ENCODE measurements at places on chromosomes 2 and 18.

- no peak for DNase-seq
These were observed 26.9 kb upstream of the ROCK2 start for GRCh38 chr2:11371092-11371937.

GRCh38 chr2:158676295-158676694 lies 118.8 kb upstream of the DAPL1 start:
- DNase-seq, result no peak

DNA sequence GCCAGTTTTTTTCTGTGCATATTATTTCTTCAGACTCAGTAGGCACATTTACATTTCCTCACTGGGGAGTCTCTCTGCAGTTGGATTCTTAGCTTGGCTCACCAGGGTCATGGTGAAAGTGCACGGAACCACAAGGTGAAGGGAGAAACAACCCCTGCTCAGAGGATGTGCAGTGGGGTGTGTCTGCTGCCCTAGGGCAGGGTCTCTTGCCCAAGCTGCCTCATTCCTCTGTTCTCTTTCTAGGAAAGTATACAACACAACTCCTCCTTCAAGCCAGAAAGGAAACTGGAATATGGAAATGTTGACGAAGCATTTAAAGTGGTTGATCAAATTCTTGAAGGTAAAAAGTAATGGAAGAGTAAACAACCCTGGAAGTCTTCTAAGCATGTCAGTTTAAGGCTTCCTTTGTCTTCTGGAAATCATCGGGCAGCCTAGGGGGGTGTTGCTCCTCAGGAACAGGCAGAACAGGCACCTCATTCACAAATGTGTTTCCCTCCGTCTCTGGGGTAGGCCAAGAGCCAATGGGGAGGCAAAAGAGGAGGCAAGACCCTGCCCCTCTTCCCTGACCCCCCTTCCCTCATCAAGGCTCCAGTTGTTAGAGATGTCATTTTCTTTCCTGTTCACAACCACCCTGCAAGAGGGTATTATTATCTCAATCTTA lies 41.4 kb downstream of the AOX1 start:
- DNase-seq, result no peak

DNA sequence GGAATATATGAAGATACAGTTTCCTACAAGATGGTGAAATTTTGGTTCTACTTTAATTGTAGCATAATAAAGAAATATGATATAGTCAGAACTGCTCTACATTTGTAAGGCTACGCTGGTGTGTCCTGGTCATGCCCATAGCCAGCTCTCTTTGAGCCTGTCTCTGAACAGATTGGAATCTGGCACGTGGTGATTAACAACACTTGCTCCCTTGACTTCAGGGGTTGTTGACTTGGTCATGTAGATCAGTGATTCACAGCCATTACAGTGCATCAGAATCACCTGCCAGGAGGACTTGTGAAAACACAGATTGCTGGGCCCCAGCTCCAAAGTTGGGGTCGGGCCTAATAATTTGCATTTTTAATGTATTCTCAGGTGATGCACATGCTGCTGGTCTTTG lies 80.4 kb downstream of the PTPRM start:
- no peak for DNase-seq

DNA sequence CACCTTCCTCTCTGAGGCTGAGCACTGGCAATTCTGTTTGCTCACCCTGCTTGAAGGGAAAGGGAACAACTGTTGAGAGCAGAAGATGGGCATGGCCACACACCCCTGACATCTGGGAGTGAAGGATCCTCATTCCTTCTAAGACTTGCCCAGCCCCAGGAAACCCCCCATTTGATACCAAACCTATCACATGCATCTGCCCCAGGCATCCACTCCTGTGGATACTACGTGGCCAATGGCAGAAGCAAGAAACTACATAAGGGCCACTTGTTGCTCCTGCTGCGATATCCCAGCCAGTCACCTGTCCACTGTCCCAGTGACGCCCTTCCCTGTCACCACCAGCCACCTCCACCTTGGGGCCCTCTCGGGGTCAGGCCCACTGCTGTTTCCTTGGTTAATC lies 185.2 kb downstream of the SMAD2 start:
- no peak for DNase-seq

DNA sequence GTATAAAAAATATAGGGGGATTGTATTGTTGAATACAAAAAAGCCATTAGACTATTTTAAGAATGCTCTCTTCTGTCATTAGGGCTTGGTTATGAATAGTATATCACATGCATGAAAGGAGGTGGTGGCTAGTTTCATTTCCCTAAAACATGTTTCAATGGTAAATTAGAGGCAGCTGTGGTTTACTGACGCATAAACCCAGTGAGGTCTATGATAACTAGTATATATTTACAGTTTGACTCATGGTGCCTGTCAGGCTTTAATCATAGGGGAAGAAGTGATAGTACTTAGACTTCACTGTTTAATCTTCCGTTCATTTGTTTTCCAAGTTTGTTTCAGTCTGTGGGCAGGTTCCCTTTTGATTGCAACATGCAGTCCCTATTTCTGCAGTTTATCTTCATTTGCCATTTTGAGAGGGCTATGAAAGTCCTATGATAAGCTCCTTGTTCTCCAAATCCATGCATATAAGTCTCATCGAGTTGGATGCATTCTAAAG lies 55.1 kb upstream of the MAP4K3 start:
- DNase-seq, result no peak

GRCh38 chr18:75863696-75864095 lies 436.2 kb upstream of the SMIM21 start:
- DNase-seq, result no peak

DNA sequence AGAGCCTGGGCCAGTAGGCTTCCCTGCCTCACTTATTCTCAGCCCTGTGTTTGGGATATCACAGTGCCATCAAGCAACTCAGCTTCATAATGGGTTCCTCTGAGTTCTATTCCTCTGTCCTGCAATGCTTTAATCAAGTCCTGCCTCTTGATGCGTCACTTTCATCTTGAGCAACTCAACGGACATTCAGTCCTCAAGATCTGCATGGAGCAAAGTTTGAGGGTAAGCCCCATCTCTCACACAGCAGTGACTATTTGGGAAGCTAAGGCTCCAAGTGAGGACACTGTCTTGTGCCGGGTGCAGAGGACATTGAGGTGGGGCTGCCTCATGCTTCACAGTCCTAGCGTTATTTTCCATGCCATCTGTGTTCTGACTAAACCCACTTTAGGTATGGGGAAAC lies 50.9 kb upstream of the PLB1 start:
- no peak for DNase-seq

DNA sequence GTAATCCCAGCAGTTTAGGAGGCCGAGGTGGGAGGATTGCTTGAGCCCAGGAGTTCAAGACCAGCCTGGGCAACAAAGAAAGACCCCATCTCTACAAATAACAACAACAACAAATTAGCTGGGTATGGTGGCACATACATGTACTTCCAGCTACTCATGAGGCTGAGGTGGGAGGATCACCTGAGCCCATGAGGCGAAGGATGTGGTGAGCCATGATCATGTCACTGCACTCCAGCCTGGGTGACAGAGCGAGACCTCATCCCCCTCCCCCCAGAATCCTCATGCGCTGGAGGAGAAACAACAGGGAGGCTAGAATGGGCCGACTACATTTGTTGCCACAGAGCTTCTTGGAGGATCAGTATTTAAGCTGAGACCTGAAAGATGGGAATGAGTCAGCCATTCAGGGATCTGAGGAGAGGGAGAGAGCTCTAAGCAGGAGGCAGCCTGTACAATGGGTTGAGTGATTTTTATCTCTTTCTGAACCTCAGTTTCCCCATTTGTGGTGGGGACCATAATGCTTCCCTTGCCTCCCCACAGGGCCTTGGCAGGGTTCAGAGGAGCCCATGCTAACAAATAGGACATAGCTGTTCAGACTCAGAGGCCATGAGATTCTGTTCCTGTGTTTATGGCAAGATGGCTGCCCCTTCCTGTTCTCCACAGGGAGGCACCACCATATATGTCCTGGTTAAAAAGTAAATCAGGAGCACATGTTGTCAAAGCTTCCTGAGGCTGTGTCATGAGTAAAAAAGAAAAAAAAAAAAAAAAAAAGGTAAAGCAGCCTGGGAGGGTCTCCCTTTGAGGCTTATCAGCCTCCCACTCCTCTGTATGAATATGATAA lies 131.4 kb upstream of the HAAO start:
- no peak for DNase-seq

DNA sequence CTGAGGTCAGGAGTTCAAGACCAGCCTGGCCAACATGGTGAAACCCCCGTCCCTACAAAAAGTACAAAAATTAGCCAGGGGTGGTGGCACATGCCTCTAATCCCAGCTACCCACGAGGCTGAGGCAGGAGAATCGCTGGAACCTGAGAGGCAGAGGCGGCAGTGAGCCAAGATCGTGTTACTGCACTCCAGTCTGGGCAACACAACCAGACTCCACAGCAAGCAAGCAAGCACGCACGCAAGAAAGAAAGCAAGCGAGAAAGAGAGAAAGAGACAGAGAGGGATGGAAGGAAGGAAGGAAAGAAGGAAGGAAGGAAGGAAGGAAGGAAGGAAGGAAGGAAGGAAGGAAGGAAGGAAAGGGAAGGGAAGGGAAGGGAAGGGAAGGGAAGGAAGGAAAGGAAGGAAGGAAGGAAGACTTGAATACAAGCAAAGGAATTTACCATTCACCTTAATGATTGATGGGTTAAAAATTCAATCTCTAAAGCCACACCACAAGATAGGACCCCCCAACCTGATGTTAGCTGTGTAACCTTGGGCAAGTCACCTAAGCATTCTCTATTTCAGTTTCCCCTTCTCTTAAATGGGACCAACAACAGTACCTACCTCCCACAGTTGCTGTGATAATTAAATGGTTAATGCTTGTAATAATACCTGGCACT lies 181.7 kb downstream of the ATAD2B start:
- no peak for DNase-seq

DNA sequence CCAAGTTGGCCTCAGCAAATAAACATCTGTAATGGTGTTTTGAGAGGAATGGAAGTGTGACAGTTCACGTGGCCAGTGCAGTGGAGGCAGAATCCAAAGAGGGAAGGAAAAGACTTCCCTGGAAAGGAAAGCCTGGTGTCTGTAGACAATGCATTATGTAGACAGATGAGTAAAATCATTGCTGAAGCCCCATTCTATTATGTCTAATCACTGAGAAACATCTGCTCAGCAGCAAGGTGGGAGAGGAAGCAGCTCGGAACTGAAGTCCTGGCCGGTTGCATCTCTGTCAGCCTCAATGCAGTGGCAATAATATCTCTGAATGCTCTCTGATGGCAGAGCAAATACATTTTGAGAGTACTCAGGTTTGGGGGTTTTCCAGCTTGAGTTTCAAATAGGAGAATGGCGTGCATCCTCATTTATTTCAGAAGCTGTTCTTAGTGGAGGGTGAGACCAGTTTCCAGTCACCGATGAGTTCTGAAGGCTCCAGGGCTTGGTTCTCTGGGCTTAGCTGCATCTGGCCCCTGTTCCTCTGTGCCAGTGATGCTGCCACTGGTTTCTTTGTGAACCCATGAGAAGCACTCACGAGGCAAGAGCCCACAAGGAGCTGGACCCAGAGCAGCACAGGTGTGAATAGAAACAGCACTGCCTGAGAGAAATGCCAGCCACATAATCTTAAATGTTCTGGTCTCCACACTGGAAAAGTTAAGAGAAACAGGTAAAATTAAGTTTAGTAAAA lies 63.3 kb downstream of the RPIA start:
- no peak for DNase-seq

Measured in NCI-H187 treated with DMSO at 0.1 percent for 48 hours (cell line).